ENCODE measurements at places on chromosomes 5 and 9. TPM values are rescaled to one million over a fixed set of nuclear protein-coding genes. Genes with fewer than 3 reads are reported as not detected.

Gene TAF11L12
- total RNA-seq = not detected

Gene PNPLA7
- total RNA-seq = under 0.01 TPM

Gene HSPA9
- total RNA-seq = 456 TPM

Gene PCA3
- not detected for total RNA-seq

Measured in IMR-90 (cell line).